Lower lobe of right lung (tissue), 2 donors: ENCODE measurements at places on chromosomes 2 and 18. TPM values are rescaled to one million over a fixed set of nuclear protein-coding genes. Genes with fewer than 3 reads are reported as not detected.

DNA sequence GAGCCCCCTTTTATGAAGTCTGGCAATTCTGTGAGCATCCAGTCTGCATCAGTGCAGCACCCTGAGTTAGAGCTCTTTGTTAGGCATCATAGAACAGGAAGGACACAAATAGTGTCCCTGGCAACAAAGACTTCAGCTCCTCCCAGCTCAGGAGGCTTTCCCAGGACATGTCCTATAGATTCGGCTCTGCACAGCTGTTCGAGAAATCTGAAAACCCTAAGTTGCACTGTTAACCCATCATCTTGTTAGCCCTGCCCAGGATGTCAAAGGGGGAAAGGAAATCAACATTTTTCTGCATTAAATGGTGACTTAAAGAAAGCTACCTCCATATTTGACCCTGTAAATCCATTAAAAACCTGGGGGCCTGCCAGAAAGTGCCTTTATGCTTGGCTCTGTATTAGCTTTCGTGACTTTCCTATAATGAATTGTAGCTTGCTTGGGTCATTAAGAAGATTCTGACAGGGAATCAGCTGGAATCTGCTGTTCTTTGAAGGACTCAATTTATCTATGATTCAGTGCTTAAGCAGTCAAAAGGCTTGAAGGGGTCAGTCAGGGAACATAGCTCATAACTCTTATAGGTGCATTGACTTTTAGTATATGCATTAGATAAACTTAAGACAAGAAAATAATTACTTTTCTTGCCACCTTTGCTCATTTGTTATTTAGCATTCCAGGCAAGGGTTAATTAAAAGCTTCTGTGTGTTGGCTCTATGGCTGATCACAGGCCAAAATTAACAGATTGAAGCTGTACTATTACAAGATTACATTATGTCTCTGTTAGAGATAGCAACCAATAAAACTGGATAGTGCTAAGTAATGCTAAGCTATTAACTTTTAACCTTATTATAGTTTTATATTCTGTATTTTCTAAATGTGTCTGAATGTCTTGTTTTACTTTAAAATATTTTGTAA, 20.6 kb downstream of the ERMN start:
- no peak for DNase-seq
- no peaks in the 10 kb centered on the region for H3K4me1 ChIP-seq

DNA sequence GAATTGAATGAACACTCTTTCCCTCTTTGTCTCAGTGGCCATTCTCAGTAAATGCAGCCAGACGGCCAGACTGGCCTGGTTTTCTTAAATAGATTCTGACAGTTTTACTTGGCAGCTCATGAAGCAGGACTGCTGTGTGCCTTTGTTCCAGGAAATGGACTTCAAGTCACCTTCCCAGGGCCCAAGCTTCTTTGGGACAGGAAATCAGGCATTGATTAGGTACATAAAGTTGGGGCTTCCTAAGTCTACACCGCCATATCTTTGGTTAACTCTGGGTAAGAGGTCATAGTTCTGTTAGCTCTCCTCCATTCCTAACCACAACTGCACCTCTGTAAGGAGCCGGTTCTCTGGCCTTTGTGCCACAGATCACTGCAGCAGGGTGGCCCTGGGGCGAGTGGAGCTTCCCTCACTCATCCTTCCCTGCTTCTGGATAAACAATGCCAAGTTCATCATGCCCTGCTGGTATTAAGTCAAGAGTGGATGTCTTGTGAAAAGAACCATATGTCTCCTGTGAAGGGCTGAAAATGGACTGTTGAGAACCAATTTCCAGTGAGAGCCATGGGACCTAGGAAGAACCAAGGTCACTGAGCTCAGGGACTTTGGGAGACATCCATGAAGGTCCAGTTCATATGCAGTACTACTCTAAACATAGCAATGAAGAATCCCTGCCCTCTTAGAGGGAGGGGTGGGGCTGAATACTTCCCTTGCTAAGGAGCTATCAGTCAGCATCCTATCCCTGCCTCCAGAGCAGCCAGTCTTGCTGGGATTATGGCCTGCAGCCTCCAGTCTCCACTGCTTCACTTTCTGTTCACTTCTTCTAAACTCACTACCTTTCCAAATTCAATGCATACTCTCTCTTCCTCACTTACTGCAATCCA, 122.6 kb upstream of the XPO1 start:
- H3K4me3 ChIP-seq = no peak overlapping the region
- no peaks in the 10 kb centered on the region for H3K27me3 ChIP-seq
- H3K36me3 ChIP-seq = no peaks in the 10 kb centered on the region
- no peaks in the 10 kb centered on the region for H3K4me1 ChIP-seq
- DNase-seq = no peak
- no peak overlapping the region for H3K27ac ChIP-seq

TEX261 gene
- 71.3 TPM for total RNA-seq

DNA sequence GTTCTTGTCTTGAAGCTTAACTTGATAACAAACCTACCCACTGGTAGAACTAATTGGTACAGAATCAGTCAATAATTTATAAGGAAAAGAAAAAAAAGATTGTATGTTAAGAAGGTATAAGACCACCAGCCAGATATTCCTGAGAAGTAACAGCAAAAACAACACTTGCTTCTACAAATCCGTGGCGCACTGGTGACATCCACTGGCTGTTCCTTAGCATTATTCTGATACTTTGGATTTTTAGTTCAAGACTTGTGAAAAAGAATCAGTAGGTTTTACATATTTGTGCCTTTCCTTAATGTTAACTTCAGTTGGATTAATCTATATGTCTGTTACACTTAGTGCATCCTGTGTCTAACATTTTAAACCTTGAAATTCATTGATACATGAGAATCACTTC, 141.8 kb downstream of the GRB14 start:
- no peak for DNase-seq
- H3K4me1 ChIP-seq = no peaks in the 10 kb centered on the region

SFTPB gene
- 12,584 TPM for total RNA-seq

DNA sequence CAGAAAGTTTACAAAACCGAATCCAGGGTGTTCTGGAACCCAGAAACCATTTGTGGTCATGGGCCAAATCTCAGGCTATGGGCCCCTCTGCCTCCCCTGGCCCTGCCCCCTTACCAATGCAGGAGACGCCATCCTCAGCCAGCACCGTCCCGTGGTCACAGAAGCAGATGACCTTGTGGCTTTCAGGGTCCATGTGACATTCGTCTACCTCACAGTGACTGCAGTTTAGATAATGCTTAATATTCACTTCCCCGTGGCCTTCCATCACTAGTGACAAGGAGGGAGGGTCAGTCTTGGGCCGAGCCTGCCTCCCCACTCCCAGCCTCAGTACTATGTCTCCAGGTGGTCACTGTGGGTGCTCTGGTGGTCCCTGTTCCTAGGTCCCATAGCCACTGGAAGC, 111.6 kb downstream of the CLIP4 start:
- H3K4me3 ChIP-seq = no peak overlapping the region
- H3K27ac ChIP-seq = no peak overlapping the region
- H3K4me1 ChIP-seq = peaks cover 6% of the 10 kb centered on the region
- H3K36me3 ChIP-seq = no peaks in the 10 kb centered on the region
- no peak for DNase-seq
- peaks cover 15% of the 10 kb centered on the region for H3K27me3 ChIP-seq
